ENCODE measurements at places on chromosomes 1 and 21.

- DNase-seq = no peak
- H3K4me3 ChIP-seq = no peak overlapping the region
- H3K36me3 ChIP-seq = peaks cover 4% of the 10 kb centered on the region
- peaks cover 5% of the 10 kb centered on the region for H3K4me1 ChIP-seq
- H3K27ac ChIP-seq = no peak overlapping the region
Measured at GRCh38 chr1:64935551-64936155, 30.7 kb downstream of the JAK1 start.

- no peaks in the 10 kb centered on the region for H3K27me3 ChIP-seq
- DNase-seq = no peak
- peaks cover 8% of the 10 kb centered on the region for H3K36me3 ChIP-seq
- H3K4me1 ChIP-seq = peaks cover 82% of the 10 kb centered on the region
- H3K27ac ChIP-seq = peak overlapping the region; percentile 58
Measured at GRCh38 chr1:66357021-66357420, 176.9 kb upstream of the SGIP1 start.

- DNase-seq = no peak
- H3K4me3 ChIP-seq = peak overlapping the region; percentile 85
- H3K27ac ChIP-seq = peak overlapping the region; percentile 96
- H3K36me3 ChIP-seq = no peaks in the 10 kb centered on the region
- peaks cover 8% of the 10 kb centered on the region for H3K27me3 ChIP-seq
- H3K4me1 ChIP-seq = peaks cover 35% of the 10 kb centered on the region
Measured at GRCh38 chr1:227318853-227319607, 738 bp upstream of the CDC42BPA start.

DNA sequence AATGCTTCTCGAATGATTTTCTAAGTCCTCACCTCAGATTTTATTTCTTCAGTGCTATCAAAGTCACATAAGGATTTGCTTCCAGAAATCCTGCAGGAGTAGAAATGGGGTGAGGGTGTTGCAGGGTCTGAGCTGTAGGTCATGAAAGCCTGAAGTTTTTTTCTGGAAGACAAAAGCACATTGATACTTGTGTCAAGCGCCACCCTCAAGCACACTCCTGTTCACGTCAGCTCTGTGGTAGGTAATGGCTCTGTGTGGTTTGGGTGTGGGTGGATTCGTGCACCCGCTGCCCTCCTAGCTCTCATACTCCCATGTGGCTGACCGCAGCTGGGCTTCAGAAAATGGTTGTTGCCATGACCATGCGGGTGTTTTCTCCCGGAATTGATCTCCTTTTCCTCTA, 39.9 kb downstream of the AKNAD1 start:
- no peaks in the 10 kb centered on the region for H3K27me3 ChIP-seq
- peaks cover 25% of the 10 kb centered on the region for H3K4me1 ChIP-seq
- H3K36me3 ChIP-seq = no peaks in the 10 kb centered on the region
- H3K27ac ChIP-seq = peak overlapping the region; percentile 93

DNA sequence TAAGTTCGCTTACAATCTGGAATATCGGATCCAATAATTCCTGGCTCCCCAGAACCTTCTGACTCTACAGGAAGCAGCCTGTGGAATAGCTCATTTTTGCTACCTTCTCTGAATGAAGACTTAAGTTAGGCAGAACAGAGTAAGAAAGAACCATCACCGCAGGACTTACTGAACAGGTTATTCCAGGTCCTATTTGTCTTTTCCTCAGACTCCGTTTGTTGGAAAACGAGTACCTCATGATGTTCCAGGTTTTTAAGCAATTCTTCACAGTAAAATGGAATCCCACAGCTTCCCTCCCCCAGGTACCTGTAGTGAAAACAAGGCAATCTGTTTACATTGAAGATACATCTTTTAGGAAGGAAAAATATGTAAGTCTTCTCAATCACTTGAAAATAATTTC, 59.8 kb downstream of the ADCY10 start:
- peaks cover 19% of the 10 kb centered on the region for H3K4me1 ChIP-seq
- H3K27ac ChIP-seq = no peak overlapping the region
- no peaks in the 10 kb centered on the region for H3K27me3 ChIP-seq
- no peak overlapping the region for H3K4me3 ChIP-seq

GRCh38 chr1:162067466-162067865, 2.0 kb upstream of the NOS1AP start:
- no peak for DNase-seq
- H3K27me3 ChIP-seq = peaks cover 16% of the 10 kb centered on the region
- H3K36me3 ChIP-seq = no peaks in the 10 kb centered on the region
- no peak overlapping the region for H3K4me3 ChIP-seq
